ENCODE measurements at places on chromosomes 4 and X.
A peak's percentile ranks its signal among the peaks of the same experiment; 100 is the strongest.

GRCh38 chr4:145734576-145735346, 54.8 kb downstream of the C4orf51 start:
- no peak for DNase-seq

- no peak for DNase-seq
Measured at GRCh38 chr4:168658751-168659150, 161.9 kb downstream of the PALLD start.

DNA sequence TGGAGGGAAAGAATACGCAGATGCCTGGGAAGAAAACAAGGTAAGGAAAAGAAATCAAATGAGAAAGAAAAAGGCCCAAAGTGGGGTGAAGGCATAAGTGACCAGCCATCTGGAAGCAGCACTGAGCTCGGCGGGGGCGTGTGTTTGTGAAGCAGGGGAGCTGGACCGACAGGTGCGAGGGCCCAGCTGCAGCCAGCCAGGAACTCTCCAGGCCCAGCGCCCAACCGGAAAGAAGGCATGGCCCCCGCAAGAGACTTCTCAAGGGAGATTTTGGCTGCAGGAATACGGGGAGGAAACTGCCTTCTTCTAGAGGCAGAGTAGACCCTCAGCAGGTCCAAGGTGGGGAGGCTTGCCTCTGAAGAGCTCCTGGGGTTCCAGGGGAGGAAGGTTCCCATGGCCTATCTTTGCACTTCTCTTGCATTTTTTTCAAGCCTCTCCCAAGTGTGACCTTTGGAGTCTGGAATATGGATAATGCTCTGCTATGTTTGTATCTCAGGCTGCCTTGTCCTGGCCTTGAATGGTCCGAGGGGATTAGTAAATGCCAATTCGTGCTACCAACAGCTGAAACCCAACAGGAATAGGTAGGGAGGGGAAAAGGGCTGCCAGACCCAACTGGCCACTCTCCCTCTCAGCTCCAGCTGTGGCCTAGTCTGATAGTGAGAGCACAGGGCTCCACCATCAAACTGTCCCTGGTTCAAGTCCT, 10.8 kb upstream of the CITED1 start:
- no peak for DNase-seq

- no peak for DNase-seq
Measured at GRCh38 chrX:94492541-94492940, 818.5 kb downstream of the FAM133A start.

DNA sequence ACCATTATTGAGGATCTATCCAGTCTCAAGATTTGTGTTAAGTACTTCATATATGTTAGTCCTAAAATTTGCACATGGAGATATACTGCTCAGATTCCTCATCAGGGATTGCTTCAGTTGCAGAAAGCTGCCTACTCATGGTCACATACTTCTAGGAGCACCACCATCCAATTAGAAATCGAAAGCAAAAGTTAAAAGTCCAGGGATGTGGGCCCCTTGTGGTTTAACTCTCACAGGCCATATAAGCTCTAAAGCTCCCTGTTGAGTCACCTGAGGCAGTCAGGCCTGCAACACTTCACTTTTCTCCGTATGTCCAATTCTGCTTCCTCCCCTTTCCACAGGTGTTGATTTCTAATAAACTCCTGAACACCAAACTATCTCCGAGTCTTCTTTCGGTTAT, 84.2 kb downstream of the CNOT6L start:
- no peak for DNase-seq

- peak; percentile 47 for DNase-seq
Measured at GRCh38 chr4:122758033-122758432, 25.5 kb downstream of the BBS12 start.

DNA sequence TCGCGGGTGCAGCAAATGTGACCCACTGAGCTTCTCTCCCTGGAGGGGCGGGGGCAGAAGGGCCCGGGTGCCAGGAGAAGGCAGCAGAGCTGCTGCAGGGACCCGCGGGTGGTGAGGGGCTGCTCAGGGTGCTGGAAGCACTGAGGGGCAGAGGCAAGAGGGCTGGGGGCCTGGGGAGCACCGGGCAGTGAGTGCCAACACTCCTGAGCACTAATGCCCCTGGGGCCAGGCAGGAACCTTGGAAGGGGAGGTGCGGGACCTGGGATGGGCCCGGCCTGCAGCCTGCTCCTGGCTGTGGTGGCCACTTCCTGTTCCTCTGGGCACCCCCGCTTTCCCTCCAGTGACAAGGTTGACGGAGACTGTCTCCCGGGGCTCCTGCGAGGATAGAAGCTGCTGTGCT, 66.5 kb upstream of the ADRA2C start:
- no peak for DNase-seq

DNA sequence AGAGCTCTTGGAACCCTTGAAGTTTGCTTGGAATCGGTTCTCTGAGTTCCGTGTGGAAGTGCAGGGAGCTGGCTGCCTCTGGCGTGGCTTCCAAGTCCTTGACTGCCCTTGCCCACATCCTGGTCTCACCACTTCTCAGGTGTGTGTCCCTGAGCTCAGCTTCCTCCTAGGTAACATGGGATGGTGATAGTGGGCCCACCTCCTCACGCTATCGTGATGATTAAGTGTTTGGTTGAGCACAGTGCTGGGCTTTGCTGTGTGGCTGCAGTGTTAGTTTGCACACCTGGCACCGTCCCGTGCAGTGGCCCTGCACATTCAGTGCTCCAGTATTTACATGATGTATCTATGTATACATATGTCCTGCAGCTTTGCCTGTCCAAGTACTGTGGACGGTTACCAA, 81.5 kb downstream of the CLDN34 start:
- DNase-seq = no peak
